ENCODE measurements at places on chromosomes 2 and 18.

GRCh38 chr2:29064346-29064715 is 10.0 kb downstream of the PCARE start:
- DNase-seq: no peak

GRCh38 chr2:201839727-201840126 is 33.4 kb downstream of the CDK15 start:
- DNase-seq: no peak

DNA sequence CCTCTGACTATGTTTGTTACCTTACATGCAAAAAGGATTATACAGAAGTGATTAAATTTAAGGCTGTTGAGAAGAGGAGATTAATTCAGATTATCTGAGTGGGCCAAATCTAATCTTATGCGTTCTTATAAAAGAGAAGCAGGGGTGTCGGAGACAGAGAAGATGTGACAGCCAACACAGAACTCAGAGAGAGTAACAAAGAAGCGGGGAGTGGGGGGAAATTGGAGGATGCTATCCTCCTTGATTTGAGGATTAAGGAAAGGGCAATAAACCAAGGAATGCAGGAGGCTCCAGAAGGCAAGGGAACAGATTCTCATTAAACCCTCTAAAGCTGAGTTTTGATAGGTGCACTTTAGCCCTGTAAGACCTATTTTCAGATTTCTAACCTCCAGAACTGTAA is 291.3 kb upstream of the REG3G start:
- DNase-seq: no peak

- DNase-seq: no peak
Observed at GRCh38 chr2:63942788-63943187, 76.4 kb downstream of the VPS54 start.

DNA sequence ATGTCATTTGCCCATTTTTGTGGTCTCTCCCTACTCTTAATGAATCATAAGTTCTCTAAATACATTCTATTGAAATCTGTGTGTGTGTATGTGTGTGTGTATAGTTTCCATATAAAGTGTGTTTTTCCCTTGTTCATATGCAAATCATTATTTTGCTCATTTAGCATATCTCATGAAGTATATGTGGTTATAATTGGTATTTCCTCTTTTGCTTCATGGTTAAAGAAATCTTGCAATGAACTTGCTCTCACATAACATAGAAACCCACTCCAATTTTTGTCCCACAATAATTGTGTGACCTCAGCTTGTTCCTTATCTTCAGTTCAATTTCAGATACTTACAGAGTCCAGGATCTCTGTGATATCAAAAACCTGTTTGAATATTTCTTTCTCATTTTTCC is 1.2 kb downstream of the CPO start:
- DNase-seq: no peak

DNA sequence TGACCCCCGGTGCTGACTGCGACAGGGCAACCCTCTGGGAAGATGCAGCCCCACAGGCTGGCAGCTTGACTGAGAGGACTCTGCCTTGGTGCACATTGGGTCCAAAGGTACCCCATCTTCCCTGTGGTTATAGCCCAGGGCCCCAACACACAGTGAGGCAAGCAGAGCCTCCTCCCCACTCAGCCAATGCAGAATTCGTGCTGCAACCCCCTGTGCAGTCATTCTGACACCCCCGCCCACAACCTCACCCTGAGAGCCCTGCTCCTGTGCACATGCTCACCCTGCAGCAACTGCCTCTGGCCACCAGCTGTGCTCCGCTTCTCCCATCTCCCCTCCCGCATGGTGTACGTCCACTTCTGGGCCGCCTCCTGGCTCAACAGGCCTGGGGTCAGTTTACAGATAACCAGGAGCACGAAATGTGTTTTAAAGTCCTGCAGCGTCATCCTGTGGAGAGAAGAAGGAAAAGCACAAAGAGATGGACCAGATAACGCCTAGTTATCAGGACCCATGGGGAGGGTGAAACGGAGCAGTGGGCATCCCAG is 24.4 kb downstream of the CAPN14 start:
- DNase-seq: no peak

GRCh38 chr18:13568443-13569392 is 157.6 kb downstream of the FAM210A start:
- DNase-seq: no peak

DNA sequence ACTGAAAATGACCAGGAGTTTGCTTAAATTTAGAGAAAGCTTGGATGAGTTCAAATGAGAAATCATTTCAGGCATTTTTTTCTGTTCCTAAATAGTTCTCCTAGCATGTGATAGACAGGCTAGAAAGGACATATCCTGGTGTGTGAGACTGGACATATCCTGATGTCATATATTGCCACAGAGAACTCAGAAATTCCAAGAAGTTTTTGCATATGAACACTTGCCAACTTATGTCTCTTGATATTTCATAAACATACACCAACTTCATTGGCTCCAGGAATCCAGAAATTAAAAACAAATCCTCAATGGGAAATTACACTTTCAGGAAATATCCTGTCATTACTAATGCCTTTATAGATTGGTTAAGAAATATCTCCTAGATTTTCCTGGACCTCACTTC is 2.9 kb upstream of the SERPINB4 start:
- peak; percentile 44 for DNase-seq

DNA sequence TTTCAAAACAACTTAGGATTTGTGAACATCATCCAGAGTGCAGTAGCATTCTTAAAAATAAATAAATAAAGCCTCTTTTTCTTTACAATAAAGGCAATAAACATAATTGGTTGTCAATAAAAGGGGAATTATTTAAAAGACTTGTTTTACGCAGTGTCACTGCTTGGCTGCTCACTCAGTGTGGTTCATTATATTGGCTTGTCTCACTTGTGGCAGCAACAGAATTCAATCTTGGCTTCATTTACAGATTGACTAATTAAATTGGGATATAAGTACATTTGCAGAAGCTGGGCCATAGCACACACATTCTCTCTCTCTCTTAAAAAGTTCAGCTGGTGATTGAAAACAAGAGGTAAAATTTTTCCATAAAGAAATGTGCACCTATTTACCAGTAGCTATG is 1027.6 kb downstream of the LRP1B start:
- DNase-seq: no peak

GRCh38 chr2:180790891-180791290 is 189.5 kb upstream of the UBE2E3 start:
- DNase-seq: peak; percentile 64

- DNase-seq: no peak
Observed at GRCh38 chr2:25512707-25513106, 160.7 kb downstream of the DTNB start.

DNA sequence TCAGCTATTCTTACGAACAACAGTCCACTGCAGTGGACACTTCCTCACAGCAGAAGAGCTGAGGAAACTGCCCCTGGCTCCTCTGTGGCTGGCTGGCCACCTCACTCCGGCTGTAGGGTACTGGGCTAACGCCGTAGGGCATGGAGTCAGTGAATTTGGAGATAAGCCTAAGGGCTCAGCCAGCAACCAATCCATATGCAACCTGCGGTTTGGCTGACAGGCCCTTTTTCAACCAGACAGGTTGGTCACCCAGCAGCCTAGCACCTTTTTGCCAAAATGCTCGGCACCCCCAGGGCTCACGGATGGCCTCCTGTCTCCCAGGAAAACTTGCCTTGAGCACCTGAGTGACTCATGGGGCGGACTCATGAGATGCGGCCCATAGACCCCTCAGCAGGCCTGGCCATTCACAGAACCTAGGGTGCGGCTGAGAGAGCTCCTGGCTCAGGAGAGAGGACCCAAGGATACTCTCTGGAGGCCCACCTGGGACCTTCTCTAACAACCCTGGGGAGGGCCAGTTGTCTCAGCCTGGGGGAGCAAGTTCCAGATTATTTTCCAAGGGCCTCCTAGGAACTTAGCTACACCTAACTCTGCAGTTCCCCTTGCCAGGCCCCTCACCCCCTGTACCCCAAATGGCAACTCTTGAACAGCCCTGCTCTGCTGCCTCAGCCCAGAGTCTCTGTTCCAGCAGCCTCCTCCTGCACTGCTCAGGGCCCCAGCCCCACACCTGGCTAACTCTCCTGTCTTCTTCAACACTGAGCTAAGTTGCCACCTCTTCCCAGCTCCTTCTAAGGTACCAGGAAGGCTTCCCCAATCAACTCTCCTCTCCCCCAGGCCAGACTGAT is 252.1 kb downstream of the CYP26B1 start:
- no peak for DNase-seq

- no peak for DNase-seq
Observed at GRCh38 chr18:69636529-69637301, 236.0 kb downstream of the DOK6 start.

- DNase-seq: no peak
Observed at GRCh38 chr18:13598591-13598990, 127.8 kb downstream of the FAM210A start.
